Lower lobe of right lung (tissue), 2 donors: ENCODE measurements at places on chromosomes 4 and X. TPM values are rescaled to one million over a fixed set of nuclear protein-coding genes. Genes with fewer than 3 reads are reported as not detected.
A peak's percentile ranks its signal among the peaks of the same experiment; 100 is the strongest.

Gene ACSL1
- 321 TPM for total RNA-seq

- H3K4me1 ChIP-seq = no peaks in the 10 kb centered on the region
- no peaks in the 10 kb centered on the region for H3K27me3 ChIP-seq
- no peaks in the 10 kb centered on the region for H3K36me3 ChIP-seq
- no peak overlapping the region for H3K27ac ChIP-seq
- H3K4me3 ChIP-seq = no peak overlapping the region
- no peak for DNase-seq
Observed at GRCh38 chr4:47349326-47349725, 114.2 kb downstream of the COMMD8 start.

Gene FAM47E
- 6.4 TPM for total RNA-seq

- DNase-seq = no peak
- no peaks in the 10 kb centered on the region for H3K4me1 ChIP-seq
- no peak overlapping the region for H3K27ac ChIP-seq
- H3K27me3 ChIP-seq = no peaks in the 10 kb centered on the region
Observed at GRCh38 chr4:59936566-59936965, 1263.6 kb upstream of the ADGRL3 start.

GRCh38 chr4:95531141-95531540 is 17.6 kb downstream of the UNC5C start:
- no peak overlapping the region for H3K4me3 ChIP-seq
- H3K27me3 ChIP-seq = no peaks in the 10 kb centered on the region
- H3K27ac ChIP-seq = no peak overlapping the region
- no peaks in the 10 kb centered on the region for H3K36me3 ChIP-seq
- no peak for DNase-seq
- no peaks in the 10 kb centered on the region for H3K4me1 ChIP-seq

Gene OSTC
- 64.4 TPM for total RNA-seq

DNA sequence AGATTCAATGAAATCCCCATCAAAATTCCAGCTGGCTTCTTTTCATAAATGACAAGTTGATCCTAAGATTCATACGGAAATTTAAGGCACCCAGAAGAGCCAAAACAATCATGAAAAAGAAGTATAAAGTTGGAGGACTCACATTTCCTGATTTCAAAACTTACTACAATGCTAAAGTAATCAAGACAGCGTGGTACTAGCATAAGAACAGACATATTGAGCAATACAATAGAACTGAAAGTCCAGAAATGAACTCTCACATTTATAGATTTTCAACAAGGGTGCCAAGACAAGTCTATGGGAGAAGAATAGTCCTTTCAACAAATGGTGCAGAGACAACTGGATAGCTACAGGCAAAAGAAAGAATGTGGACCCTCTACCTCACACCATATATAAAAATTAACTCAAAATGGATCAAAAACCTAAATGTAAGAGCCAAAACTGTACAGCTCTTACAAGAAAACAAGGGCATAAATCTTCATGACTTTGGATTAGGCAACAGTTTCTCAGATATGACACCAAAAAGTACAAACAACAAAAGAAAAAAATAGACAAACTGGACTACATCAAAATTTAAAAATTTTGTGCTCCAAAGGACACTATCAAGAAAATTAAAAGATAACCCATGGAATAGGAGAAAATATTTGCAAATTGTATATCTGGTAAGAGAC is 28.5 kb downstream of the SASH3 start:
- no peak for DNase-seq
- H3K4me1 ChIP-seq = no peaks in the 10 kb centered on the region
- H3K4me3 ChIP-seq = no peak overlapping the region
- H3K27ac ChIP-seq = peak overlapping the region; percentile 41
- H3K36me3 ChIP-seq = peaks cover 33% of the 10 kb centered on the region

DNA sequence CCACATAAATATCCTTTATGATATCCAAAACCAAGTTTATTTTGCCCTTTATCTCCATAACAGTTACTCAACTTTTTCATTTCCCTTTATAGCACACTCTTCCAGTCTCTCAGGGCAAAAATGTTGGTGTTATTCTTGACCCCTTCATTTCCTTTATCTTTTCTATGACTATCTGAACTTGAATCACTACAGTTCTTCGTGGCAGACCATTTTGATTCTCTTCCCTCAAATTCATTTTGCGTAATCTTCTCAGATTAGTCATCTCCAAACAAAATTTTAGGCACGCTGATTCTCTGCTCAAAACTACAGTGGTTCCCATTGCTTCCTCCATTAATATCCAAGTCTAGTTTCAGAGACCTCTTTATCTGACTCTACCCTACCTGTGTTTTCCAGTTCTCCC is 26.1 kb downstream of the RUFY3 start:
- H3K27ac ChIP-seq = no peak overlapping the region
- H3K4me1 ChIP-seq = no peaks in the 10 kb centered on the region
- H3K36me3 ChIP-seq = no peaks in the 10 kb centered on the region
- no peaks in the 10 kb centered on the region for H3K27me3 ChIP-seq
- H3K4me3 ChIP-seq = no peak overlapping the region
